ENCODE measurements at places on chromosomes 4 and X. TPM values are rescaled to one million over a fixed set of nuclear protein-coding genes. Genes with fewer than 3 reads are reported as not detected.

GRCh38 chr4:15740764-15741404 is 37.2 kb upstream of the CD38 start:
- no peak for DNase-seq

- no peak for DNase-seq
Observed at GRCh38 chr4:25060963-25061340, 30.2 kb upstream of the LGI2 start.

- no peak for DNase-seq
Observed at GRCh38 chrX:25028726-25029125, 13.0 kb upstream of the ARX start.

- no peak for DNase-seq
Observed at GRCh38 chr4:114316789-114317188, 281.8 kb upstream of the UGT8 start.

DNA sequence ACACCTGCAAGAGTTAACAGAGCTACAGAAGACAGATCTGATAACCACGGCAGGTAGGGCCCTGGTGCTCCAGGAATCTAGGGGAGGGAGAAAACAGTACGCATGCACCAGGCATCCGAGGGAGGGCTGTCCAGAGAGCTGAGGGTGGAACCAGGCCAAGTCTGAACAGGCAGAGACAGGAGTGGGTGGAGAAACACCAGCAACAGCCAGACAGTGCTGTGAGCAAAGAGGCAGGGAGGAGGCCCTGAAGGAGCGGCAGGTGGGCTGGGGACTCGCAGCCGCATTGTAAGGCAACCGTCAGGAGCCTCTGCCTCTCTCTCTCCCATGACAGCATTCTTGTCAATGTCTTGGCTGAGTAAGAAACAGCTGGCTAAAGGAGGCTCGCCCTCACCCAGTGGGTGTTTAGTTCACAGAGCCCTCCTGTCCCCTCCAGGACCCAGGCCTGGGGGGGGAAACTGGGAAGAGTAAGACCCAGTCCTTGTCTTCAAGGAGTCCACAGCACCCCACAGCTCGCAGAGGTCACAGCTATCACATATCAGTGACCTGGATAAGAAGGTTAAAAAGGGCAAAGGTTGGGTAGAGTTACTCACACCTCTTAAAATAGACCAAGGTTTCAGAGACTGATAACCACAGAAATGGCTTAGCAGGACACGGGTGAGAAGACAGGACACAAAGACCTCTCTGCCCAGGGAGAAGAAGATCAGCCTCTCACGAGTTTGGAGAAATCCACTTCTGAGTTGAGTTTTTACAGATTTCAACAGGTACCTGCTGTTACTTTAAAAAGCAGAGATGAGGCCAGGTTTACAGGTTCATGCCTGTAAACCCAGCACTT is 10.5 kb downstream of the ACSL1 start:
- peak; percentile 57 for DNase-seq

- DNase-seq: no peak
Observed at GRCh38 chrX:10800796-10801195, 180.4 kb upstream of the MID1 start.

GRCh38 chrX:17836830-17837229 is 24.3 kb downstream of the RAI2 start:
- DNase-seq: no peak

GRCh38 chr4:80385397-80386280 is 50.1 kb downstream of the CFAP299 start:
- DNase-seq: no peak

DNA sequence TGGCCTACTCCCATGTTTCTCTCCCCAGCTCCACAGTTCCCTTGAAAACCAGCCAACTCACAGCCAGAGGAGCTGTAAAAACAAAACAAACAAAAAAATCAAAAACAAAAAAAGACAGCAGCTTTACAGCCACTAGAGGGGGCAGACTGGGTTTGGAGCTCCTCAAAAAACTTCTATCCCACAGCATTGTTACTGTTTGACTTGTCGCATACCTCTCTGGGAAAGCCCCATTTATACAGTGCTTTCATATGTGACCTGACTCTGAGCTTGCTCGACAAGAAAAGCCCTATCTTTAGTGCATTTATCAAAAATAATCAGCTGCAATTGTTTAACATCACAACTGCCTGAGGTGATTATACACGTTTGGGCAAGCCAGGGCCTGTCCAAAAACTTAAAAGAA is 21.6 kb downstream of the TSPAN6 start:
- DNase-seq: peak; percentile 45

- DNase-seq: no peak
Observed at GRCh38 chrX:107429090-107429489, 20.4 kb upstream of the FRMPD3 start.

DNA sequence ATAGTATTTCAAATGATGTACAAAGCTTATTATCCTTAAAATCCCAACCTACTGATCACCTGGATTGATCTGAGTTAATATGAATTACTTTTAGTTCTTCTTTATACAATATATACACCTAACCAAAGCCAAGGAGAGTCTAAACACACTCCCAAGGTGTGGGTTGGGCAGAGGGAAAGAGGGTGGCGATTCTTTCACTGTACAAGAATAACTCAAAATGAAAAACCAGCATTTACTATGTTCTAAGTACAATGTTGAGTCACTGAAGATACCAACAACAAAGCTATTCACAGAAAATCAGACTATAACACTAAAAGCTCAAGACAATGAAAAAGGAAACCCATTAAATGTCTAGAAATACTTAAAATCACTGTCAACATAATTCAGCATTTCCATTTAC is 46.6 kb downstream of the ANKRD17 start:
- no peak for DNase-seq

DNA sequence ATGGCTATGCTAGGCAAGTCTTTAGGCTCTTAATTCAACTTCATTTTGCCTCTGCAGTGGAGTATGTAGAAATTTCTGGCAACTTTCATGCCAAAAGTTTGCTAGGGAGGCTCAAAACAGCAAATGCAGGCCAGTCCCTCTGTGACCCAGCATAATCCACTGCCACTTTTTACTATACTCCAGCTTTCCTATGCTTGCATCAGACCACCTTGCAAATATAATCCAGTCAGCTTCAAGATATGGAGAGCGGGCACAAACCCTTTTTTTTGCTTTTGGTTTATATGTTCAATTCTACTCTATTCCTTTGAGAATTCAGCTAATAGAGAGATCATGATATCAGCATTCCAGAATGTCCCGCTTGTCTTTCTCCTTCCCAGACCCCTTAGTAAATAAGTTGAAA is 192.0 kb upstream of the PABPC4L start:
- DNase-seq: no peak

DNA sequence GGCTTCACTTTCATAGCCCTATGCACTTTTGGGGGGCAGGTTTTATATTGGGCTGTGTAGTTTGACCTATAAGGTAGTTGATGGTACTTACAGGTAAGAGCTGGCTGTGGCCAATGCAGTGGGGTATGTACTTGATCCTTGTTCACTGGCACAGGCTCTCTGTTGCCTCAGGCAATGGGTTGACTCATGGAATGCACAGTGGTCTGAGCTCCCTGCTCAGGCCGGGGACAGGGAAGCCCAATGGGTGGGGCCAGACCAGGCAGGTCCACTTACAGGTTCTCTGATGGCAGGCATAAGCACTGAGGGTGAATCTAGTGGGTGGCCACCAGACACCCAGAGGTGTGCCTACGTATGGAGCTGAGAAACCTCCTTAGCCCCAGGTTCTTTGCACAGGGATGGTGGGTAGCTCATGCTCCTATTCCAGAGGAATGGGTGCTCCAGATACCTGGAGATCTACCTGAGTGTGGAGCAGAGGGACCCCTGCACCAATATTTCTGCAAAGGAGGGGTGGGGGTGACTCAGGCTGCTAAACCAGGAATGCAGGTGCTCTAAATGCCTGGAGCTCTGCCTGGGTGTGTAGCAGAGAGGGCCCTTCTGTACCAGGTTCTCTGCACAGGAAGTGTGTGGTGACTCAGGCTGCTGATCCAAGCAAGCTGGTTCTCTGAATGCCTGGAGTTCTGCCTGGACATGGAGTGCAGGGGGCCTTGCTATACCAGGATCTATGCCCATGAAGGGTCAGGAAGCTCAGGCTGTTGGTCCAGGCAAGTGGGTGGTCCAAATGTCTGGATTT is 52.3 kb downstream of the IL1RAPL2 start:
- no peak for DNase-seq

- no peak for DNase-seq
Observed at GRCh38 chr4:90226734-90227133, 99.5 kb downstream of the CCSER1 start.

DNA sequence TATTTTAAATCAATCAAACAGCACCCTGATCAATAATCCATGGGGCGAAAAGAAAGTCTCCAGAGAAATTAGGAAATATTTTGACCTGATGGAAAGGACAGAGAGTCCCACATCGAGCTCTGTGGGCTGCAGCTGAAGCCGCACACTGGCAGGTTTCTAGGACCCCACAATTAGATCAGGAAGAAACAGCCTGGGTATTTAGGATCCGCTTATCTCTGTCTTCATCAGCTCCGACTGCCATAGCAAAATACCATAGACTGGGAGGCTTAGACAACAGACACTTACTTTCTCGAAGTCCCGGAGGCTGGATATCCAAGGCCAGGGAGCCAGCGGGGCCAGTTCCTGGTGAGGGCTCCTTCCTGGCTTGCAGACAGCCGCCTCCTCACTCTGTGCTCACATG is 36.4 kb downstream of the CCNQ start:
- DNase-seq: no peak

- no peak for DNase-seq
Observed at GRCh38 chrX:49312176-49312575, 8.7 kb downstream of the GAGE10 start.

DNA sequence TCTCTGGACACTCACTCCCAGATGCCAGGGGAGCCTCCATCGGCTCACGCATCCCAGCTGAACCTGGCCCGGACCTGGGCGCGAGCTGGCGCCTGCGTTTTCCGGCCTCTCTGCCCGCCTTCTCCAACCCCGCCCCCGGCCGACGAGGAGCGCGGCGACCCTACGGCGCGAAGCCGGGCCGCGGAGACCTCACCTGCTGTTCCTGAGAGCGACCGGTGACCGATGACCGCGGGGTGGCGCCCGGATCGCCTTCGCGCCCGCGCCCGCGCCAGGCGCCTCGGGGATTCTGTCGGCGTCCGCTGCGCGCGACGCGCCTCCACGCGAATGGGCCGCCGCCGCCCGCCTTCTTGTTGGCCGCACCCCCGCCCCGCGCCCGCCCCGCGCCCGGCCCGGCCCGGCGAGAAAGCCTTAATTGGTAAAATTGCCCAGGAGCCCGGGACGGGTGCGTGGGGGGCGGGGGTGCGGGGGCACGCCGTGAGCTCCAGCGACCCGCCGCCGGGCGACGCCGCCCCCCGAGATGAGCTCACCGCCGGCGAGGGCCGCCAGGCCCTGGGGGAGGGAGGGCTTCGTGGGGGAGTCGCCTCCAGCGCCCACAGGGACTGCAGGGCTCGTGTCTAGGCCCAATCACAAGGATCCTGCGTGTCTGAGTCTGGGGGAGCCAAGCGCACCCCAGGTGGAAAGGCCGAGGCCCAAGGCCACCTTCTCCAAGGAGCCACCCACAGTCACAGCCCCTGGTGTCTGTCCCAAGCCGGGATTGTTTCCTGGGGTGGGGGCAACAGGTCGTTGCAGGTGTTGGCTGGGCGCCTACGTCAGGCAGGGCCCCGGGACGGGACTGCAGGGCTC is at the start of gene FLNA:
TSS of gene FLNA (minus strand) at position 322 of the 843 bp plus-strand sequence. CDS start 3,389 bp downstream, outside the sequence.
- DNase-seq: no peak

GRCh38 chrX:12610079-12610478 is 181.1 kb upstream of the PRPS2 start:
- no peak for DNase-seq

GRCh38 chr4:36251983-36252382 is 7.7 kb upstream of the ARAP2 start:
- no peak for DNase-seq

- no peak for DNase-seq
Observed at GRCh38 chr4:38145741-38146140, 185.5 kb downstream of the PTTG2 start.

DNA sequence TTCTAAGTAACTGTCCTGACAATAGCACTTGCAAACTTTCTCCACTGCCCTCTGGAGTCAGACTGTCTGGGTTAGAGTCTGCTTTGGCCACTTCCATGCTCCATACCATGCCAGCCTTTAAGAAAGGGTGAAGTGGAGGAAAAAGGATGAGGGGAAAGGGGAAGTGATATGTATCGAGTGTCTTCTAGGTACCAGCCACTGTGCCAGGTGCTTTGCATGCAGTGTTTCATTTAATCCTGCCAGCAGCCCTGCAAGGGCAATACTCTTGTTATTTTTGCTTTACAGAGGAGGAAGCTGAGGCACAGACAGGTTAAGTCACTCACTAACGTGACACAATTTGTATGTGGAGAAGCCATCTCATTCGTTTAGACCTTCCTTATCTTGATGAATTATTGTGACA is 55.6 kb downstream of the RTL9 start:
- no peak for DNase-seq

- peak; percentile 31 for DNase-seq
Observed at GRCh38 chr4:148079961-148080360, 348.1 kb downstream of the ARHGAP10 start.

- DNase-seq: no peak
Observed at GRCh38 chrX:46381630-46382029, 163.6 kb downstream of the ZNF674 start.

GRCh38 chrX:1222531-1223241 is 10.2 kb upstream of the CRLF2 start:
- DNase-seq: no peak

GRCh38 chr4:158253350-158253980 is 43.2 kb downstream of the TMEM144 start:
- DNase-seq: peak; percentile 70

DNA sequence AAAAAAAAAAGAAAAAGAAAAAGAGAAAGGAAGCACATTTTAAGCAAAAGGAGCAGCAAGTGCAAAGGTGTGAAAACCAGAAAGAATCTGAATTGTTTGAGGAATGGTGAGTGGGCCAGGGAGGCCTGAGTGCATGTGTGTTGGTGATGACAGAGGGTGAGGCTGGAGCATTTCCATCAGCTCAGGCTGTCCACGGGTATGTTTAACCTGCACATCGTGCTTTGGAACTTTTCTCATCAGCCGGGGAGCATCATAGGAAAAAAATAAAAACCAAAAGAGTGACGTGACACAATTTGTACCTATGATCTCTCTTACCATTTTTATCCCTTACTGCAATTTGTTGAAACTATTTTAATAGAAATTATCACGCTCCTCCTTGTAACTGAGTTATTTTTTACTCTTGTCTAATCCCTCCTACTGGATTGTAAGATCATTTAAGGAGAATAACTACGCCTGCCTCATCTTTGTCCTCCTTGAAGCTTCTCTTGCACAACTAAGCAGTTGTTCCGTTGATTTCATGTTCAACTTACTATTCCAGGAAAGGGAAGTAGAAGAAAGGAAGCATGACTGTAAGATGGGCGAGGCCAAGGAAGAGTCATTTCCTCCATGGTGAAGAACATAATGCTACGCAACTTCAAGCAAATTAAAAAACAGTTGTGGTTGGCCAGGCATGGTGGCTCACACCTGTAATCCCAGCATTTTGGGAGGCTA is 7.0 kb downstream of the PALLD start:
- no peak for DNase-seq

GUCY1A1 gene
- polyA plus RNA-seq: 15.0 TPM

CCNA2 gene
- polyA plus RNA-seq: 19.8 TPM

CXCL11 gene
- polyA plus RNA-seq: 0.18 TPM

MAML3 gene
- 7.2 TPM for polyA plus RNA-seq

GPR82 gene
- not detected for polyA plus RNA-seq

TLR10 gene
- 0.57 TPM for polyA plus RNA-seq

OPRPN gene
- not detected for polyA plus RNA-seq

CCDC160 gene
- 0.25 TPM for polyA plus RNA-seq

ZNF157 gene
- 0.16 TPM for polyA plus RNA-seq

UBE2A gene
- polyA plus RNA-seq: 98.6 TPM

All from muscle of arm (tissue), 14 donors.